ENCODE measurements at places on chromosomes 2 and 18. TPM values are rescaled to one million over a fixed set of nuclear protein-coding genes. Genes with fewer than 3 reads are reported as not detected.
A peak's percentile ranks its signal among the peaks of the same experiment; 100 is the strongest.

GRCh38 chr2:143787674-143788073 lies 658.5 kb downstream of the ARHGAP15 start:
- DNase-seq = no peak
- H3K27me3 ChIP-seq = peaks cover 4% of the 10 kb centered on the region
- H3K27ac ChIP-seq = no peak overlapping the region
- H3K4me1 ChIP-seq = no peaks in the 10 kb centered on the region
- no peaks in the 10 kb centered on the region for H3K36me3 ChIP-seq

GRCh38 chr2:64225491-64225890 lies 81.3 kb upstream of the PELI1 start:
- H3K27me3 ChIP-seq = peaks cover 2% of the 10 kb centered on the region
- no peak overlapping the region for H3K4me3 ChIP-seq
- peaks cover 8% of the 10 kb centered on the region for H3K36me3 ChIP-seq
- peak overlapping the region; percentile 70 for H3K27ac ChIP-seq

DNA sequence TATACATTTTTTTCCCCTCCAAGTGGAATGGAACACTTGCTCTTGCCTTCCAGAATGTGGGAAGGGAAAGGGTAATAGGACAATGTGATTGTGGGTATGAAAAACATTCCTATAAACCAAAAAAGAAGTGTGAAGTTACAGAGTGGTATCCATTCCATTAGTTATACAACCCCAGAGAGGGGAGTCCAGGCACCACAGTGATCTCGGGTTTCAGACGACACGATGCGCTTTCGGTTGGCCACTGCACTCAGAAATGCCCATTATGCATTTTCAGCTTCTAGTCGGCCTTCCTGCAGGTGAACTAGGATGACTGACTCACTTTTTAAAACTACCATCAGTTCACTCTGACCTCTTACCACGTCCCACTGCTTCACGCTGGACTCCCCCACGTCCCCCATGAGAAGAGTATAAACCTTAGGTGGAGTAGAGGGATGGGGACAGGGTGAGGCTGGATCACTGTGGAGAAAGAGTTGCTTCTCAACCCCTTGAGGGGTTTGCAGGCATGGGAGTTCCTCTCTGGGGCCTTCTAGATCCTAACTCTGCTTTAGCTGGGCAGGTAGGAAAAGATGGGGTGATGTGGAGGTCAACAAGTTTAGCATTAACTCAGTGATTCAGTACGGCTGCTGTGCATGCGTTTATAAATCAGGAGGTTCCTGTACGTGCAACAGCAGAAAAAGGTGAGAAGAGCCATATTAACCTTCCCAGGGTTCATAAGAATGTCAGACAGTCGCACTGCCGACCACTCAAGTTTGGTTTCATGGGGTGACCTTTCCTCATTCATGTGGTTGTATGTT lies 50.5 kb downstream of the ZNF532 start:
- no peaks in the 10 kb centered on the region for H3K36me3 ChIP-seq
- peaks cover 6% of the 10 kb centered on the region for H3K27me3 ChIP-seq
- no peak overlapping the region for H3K27ac ChIP-seq
- DNase-seq = no peak

GRCh38 chr2:158497486-158497885 lies 40.7 kb downstream of the PKP4 start:
- no peak overlapping the region for H3K27ac ChIP-seq
- H3K4me1 ChIP-seq = peaks cover 7% of the 10 kb centered on the region
- H3K27me3 ChIP-seq = no peaks in the 10 kb centered on the region

DNA sequence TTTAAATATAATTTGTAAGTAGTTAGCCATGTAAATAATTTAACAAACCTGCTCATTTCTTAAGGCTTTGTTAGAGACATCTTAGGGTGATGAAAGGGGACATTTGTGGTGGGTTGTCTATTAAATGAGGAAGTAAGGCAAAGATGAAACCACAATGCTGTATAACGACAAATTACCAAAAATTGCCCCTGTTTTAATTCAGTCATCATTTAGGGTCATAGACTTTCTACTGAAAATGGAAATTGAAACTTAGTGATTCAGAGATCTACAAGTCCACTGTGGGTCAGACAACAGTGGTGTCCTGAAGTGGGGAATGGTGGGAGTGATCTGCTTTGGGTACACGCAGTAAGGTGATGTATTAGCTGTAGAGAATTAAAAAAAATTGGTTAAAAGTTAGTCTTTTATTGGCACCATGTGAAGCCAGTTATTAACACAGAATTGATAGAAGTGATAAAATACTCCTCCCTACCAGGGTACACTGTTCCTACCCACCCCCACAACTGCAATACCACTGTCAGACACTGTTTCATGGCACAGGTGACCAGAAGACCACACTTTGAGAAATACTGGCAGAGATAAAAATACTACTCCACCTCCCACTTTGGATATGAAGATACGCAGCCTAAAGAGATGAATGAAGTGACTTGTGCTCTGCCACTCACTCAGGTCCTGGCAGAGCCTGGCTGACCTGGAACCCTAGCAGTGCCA lies 13.4 kb downstream of the CERS6 start:
- H3K4me3 ChIP-seq = no peak overlapping the region
- peaks cover 8% of the 10 kb centered on the region for H3K36me3 ChIP-seq
- H3K27me3 ChIP-seq = no peaks in the 10 kb centered on the region
- no peak overlapping the region for H3K27ac ChIP-seq

DNA sequence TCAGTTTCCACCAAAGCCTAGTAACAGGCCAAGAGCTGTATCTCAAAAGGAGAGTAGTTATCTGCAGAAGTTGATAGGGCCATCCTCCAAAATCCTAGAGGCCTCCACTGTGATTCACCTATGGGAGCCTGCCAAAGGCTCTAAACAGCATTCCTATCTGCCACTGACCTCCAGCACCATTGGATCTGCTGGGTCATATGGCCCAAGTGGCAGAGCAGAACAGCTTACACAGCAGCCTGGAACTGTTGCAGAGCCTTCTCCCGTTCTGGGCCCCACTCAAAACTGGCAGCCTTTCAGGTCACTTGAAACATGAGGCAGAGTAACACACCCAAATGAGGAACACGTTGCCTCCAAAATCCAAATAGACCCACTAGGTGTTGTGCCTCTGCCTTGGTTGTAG lies 345.2 kb upstream of the RND3 start:
- no peak overlapping the region for H3K4me3 ChIP-seq
- no peak overlapping the region for H3K27ac ChIP-seq
- H3K4me1 ChIP-seq = no peaks in the 10 kb centered on the region
- no peak for DNase-seq
- H3K36me3 ChIP-seq = no peaks in the 10 kb centered on the region

- H3K36me3 ChIP-seq = peaks cover 83% of the 10 kb centered on the region
- peak overlapping the region; percentile 61 for H3K27ac ChIP-seq
- H3K4me1 ChIP-seq = peaks cover 63% of the 10 kb centered on the region
Measured at GRCh38 chr2:231458368-231458767, 5.9 kb downstream of the NCL start.

DNA sequence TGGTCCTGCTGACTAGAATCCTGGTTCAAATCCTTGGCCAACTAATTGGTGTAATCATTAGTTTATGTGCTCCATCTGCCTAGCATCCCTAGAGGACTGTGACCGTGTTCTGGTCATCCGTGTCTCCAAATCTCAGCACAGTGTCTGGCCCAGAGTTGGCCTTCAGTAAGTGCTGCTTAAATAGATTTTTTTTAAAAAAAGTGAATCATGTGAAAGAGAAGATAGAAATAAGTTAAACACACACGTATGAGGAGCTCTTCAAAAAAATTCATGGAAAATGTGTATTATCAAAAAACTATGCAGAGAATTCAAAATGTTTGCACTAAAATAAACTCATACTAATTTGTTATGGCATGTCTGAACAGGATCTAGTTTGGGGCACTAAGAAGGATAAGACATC lies 129.3 kb upstream of the TLK1 start:
- no peaks in the 10 kb centered on the region for H3K36me3 ChIP-seq
- no peaks in the 10 kb centered on the region for H3K4me1 ChIP-seq
- H3K4me3 ChIP-seq = no peak overlapping the region
- H3K27ac ChIP-seq = no peak overlapping the region

DNA sequence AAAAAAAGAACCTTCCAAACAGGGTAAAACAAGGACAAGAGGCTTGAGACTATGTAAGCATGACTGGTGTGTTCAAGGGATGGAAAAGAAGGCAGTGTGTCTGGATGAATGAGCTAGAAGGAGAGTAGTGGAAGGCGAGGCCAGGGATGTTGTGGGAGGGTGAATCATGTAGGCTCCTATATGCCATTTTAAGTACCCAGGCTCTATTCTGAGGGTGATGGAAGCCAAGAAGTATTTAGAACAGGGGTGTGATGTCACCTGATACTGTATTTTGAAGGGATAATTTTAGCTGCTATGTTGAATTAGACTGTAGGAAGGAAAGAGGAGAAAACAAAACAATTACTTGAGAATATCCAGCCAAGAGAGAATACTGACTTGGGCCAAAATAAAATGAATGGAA lies 524.7 kb upstream of the CRIM1 start:
- no peak overlapping the region for H3K27ac ChIP-seq
- H3K4me1 ChIP-seq = no peaks in the 10 kb centered on the region
- no peak for DNase-seq
- H3K4me3 ChIP-seq = no peak overlapping the region

- H3K27me3 ChIP-seq = peaks cover 9% of the 10 kb centered on the region
- no peaks in the 10 kb centered on the region for H3K4me1 ChIP-seq
- DNase-seq = no peak
- H3K27ac ChIP-seq = no peak overlapping the region
- no peak overlapping the region for H3K4me3 ChIP-seq
- no peaks in the 10 kb centered on the region for H3K36me3 ChIP-seq
Measured at GRCh38 chr2:205834796-205835195, 152.5 kb downstream of the NRP2 start.

GRCh38 chr2:37326285-37326684 lies 1.7 kb upstream of the PRKD3 start:
- peak overlapping the region; percentile 68 for H3K4me3 ChIP-seq
- DNase-seq = no peak
- peaks cover 47% of the 10 kb centered on the region for H3K27me3 ChIP-seq
- peaks cover 35% of the 10 kb centered on the region for H3K4me1 ChIP-seq

DNA sequence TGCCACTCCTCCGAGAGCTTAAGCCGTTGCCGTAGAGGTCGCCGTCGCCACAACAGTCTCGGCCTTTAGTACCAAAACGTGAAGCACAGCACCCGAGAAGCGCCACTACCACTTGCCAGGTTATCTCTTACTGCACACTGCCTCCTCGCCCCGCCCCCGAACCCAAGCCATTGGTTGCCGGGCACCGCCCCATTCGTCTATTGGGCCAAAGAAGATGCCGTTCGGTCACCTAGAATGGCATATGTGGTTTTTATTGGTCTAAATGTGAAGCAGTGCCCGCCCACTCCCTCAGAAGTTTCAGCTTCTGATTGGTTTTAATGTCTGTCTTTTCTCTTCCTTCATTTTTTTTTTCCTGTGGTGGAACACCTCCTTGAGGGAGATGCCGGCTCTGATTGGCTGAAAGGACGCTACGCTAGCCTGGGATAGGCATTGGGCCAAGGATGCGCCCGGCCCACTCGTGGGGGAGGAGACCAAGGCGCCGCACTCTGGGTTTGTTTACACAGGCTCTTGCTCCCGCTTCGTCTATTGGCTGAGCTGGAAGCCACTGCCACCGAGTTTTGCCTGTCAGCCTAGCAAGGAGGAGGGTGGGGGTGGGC lies at the start of gene PAIP2B:
Gene PAIP2B (minus strand): TSS at position 139 of the 596 bp plus-strand sequence. CDS start 24,514 bp downstream, outside the sequence.
- peak; percentile 97 for DNase-seq
- peak within 1 kb of the TSS; percentile 91 for H3K4me3 ChIP-seq
- H3K27ac ChIP-seq = peak within 1 kb of the TSS; percentile 54
- H3K27me3 ChIP-seq = peaks cover 10% of the 10 kb centered on the region
- H3K36me3 ChIP-seq = no peaks in the 10 kb centered on the region

GRCh38 chr2:239337122-239337876 lies 63.5 kb downstream of the HDAC4 start:
- no peak for DNase-seq
- peaks cover 8% of the 10 kb centered on the region for H3K36me3 ChIP-seq
- H3K4me1 ChIP-seq = peaks cover 51% of the 10 kb centered on the region
- H3K27ac ChIP-seq = no peak overlapping the region

GRCh38 chr18:75531851-75532459 lies 104.5 kb upstream of the SMIM21 start:
- no peak overlapping the region for H3K4me3 ChIP-seq
- H3K4me1 ChIP-seq = no peaks in the 10 kb centered on the region
- no peaks in the 10 kb centered on the region for H3K36me3 ChIP-seq
- no peak overlapping the region for H3K27ac ChIP-seq
- DNase-seq = no peak

DNA sequence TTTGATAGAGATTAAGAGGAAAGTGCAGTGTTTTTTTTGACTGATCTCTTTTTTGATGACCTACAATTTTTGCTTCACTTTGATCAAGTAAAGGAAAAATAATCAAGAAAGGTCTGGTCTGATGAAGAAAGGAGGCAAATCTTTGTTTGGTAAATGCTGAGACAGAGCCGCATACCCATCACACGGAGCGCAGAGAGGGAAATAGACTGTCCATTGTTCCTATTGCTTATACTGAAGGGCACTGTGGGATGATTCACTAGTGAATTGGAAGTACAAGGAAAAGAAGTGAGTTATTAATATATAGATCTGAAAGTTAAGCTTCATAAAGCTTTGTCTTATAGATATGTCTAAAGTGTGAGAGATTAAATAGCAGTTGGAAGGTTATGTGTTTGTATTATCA lies 455.1 kb downstream of the PLCL1 start:
- H3K36me3 ChIP-seq = no peaks in the 10 kb centered on the region
- no peak overlapping the region for H3K27ac ChIP-seq
- H3K4me1 ChIP-seq = no peaks in the 10 kb centered on the region
- H3K4me3 ChIP-seq = no peak overlapping the region
- DNase-seq = no peak
- peaks cover 10% of the 10 kb centered on the region for H3K27me3 ChIP-seq

DNA sequence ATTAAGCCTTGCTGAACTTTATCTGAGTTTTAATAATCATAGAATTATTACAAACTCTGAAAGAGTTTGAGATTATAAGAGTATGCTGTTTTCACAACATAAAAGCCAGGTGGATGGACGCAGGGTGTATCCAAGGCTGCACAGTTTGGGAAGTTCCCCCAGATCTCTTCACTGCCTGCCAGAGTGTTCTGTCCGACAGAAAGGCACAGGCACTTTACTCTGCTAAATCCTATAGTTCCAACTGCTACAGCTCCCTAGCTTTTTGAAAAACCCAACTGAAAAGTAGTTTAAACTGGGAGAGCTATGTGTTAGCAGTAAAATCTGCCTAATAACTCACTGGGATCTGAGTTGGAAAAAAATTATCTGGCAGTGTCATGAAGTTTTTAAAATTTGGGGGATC lies 38.0 kb downstream of the MFSD6 start:
- H3K27ac ChIP-seq = no peak overlapping the region
- H3K27me3 ChIP-seq = no peaks in the 10 kb centered on the region
- H3K4me1 ChIP-seq = peaks cover 37% of the 10 kb centered on the region
- H3K36me3 ChIP-seq = peaks cover 6% of the 10 kb centered on the region
- H3K4me3 ChIP-seq = no peak overlapping the region

DNA sequence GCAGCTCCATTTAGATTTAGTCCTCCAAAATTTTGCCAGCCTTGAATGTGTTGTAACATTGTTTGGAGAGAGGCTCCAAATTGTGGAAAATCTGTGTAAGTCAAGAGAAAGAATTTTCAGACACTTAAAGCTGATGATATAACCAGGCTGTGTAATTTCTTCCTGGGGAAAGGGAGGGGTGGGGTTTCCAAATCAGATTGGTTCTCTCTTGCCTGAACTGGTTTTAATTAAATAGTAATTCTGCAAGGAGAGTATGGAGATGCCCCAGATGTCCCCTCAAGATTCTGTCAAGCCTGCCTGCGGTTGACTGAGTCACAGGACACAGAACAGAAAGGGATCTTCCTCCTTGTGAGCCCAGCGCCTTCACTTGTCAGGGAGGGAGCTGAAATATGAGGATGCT lies 54.5 kb downstream of the C18orf63 start:
- no peak for DNase-seq
- H3K27me3 ChIP-seq = peaks cover 20% of the 10 kb centered on the region
- H3K4me1 ChIP-seq = peaks cover 31% of the 10 kb centered on the region
- no peak overlapping the region for H3K27ac ChIP-seq
- H3K4me3 ChIP-seq = no peak overlapping the region

SERPINB4 gene
- not detected for total RNA-seq

TNFRSF11A gene
- total RNA-seq = 22.9 TPM

RNF152 gene
- total RNA-seq = 0.56 TPM

MSH2 gene
- total RNA-seq = 73.3 TPM

GBX2 gene
- not detected for total RNA-seq

FKBP1B gene
- total RNA-seq = 0.47 TPM
